ENCODE measurements at places on chromosomes 4 and X.

DNA sequence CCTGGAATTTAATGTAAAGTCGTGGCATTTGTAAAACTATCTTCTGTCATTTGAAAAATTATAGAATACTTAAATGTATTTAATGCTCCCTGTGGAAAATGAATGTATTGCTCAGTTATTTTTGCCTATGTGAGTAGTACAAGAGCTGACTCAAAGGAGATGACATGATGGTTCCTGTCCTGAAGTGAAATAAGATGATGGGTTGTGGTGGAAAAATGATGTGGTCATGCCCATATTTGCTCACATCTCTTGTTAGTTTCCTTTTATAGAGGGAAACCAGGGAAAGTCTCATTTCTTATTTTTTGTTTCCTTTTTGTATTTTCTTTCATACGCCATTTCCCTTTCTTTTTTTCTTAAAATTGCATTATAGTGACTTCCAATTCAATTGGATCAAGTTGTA, 23.7 kb downstream of the PLS3 start:
- no peak for DNase-seq

- no peak for DNase-seq
These were observed 114.3 kb upstream of the TEX13C start for GRCh38 chrX:125205133-125205917.

GRCh38 chrX:3757510-3758025, 44.1 kb upstream of the PRKX start:
- DNase-seq: no peak

DNA sequence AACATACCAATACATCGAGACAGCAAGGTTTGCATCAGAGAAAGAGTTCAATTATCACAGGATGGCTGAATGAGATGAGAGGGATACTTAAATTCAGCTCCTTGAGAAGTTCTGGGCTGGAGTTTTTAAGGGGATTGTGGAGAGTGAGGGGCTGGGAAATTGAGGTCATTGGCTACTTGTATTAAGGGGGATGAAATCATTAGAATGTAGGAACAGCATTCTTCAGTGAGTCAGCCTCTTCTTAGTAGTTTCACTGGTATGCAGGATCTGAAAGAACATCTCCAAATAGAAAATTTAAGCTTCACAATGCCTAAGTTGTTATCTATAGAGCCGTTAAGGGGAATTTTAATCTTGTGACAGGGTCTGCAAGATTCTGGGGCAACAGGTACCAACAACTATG, 211.6 kb upstream of the TAPT1 start:
- DNase-seq: no peak

- no peak for DNase-seq
These were observed 59.4 kb downstream of the CLNK start for GRCh38 chr4:10625131-10625530.

DNA sequence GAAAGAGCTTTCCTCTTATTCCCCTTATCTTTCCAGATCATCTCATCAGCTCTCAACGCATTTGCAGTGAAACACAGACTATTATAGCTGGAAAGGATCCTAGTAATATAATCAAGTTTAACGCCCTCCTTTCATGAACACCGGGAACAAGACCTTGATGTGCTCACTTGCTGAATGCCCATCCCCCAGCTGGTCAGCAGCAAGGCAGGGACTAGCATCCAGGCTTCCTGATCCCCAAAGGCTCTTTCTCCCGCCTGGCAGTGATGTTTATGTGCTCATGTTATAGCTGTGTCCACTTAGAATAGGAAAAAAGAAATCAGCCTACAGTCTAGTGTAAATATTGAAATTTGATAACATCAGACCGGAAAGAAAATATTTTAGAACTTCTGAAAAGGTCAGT, 24.6 kb downstream of the GPC4 start:
- no peak for DNase-seq

DNA sequence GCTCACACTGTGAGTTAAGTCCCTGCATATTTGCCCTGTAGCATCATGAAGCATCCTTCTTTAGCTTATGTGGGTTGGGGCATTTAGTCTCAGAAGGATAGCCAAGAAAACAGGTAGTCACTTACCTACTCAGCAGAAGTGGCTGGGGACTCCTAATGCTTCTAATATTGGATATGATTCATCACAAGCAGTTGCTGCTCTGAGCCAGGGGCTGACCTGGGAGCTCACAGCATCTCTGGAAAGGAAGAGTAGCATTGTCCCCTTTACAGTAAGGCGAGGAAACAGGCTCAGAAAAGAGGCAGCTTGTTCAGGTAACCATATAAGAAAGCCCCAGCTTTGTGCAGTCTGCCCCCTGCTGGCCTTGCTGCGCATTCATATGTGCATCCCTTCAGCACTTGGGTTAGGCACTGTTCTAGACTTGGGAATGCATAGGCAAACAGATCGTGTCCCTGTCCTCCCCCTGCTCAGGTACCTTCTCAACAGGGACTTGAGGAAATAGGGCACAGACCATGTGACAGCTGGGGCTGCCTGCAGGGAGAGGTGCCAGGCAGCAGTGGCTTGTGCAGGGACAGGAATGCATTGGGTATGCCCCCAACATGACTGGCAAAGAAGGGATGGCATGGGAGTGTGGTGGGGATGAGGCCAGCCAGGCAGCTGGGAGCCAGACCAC, 35.7 kb upstream of the TBC1D14 start:
- peak; percentile 78 for DNase-seq

DNA sequence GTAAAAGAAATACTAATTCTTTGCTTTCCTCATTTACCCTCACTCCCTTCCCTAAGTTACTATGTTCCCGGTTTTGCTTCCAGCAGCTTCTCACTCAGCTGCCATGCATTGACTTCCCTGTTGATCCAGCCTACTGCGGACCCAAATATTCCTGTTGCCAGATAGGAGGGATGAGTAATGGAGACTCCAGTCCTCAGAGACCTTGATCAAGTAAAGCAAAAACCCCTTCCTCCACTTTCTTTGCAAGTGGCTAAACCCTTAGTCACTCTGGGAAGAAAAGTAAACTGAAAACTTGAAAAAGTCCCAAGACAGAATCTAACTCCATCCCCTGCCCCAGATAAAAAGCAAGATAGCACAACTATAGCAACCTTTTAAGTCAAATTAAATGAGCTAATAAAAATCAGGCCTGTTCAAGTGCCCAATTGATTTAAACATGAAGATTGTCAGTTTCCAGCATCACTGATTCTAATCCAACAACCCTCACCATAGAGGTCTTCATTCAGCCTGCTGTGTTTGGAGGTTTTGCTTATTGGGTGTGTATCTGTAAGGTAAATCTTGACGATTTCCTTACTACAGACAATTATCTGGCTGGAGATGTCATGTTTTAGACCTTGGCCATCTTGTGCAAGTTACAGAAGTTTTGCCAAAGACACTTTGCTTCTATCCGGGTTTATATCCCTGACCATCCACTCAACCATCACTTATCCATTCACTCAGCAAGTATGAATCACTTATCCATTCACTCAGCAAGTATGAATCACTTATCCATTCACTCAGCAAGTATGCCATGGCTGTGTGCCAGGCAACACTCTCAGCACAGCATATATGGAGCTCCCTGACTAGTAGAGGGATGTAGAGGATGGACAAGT, 17.6 kb downstream of the FGFBP1 start:
- DNase-seq: no peak

GRCh38 chr4:98226396-98226795, 34.8 kb upstream of the RAP1GDS1 start:
- DNase-seq: no peak

- DNase-seq: no peak
These were observed 1.7 kb downstream of the FAM120C start for GRCh38 chrX:54181202-54181953.

DNA sequence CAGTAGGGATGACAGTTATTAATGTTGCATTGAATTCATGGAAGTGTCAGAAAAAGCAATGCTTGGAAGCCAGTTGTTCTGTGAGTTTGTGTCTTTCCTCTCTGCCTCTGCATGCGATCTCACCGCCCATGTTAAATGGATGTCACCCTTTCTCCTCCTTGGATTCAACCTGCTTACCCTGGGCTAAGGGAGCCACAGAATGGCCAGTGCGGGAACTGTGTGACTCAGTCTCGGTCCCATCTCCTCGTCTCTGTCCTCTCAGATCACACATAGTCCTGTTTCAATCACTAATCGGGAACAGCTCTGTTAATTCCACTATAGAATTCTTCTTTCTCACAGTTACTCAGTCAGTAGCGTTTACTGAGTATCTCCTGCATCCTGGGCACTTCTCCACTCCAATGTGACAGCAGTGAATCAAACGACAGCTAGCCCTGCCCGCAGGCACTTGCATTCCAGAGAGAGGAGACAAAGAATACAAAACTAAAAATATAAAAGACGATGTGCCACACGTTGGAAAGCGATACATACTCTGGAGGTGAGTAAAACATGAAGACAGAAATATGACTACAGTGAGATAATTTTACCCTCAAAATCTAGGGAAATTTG, 53.6 kb upstream of the TLR3 start:
- no peak for DNase-seq

DNA sequence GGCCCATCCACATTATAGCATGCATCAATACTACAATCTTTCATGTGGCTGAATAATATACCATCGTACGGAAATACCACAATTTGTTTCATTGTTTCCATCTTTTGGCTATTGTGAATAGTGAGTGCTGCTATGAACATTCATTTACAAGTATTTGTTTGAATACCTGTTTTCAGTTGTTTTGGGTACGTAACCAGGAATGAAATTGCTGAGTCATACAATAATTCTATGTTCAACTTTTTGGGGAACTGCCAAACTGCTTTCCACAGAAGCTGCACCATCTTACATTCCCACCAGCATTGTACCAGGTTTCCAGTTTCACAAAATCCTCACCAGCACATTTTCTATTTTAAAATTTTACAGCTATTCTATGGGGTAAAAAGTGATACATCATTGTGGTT, 28.5 kb upstream of the MANBA start:
- no peak for DNase-seq

- DNase-seq: no peak
These were observed 56.9 kb upstream of the SPRY1 start for GRCh38 chr4:123339507-123340380.

DNA sequence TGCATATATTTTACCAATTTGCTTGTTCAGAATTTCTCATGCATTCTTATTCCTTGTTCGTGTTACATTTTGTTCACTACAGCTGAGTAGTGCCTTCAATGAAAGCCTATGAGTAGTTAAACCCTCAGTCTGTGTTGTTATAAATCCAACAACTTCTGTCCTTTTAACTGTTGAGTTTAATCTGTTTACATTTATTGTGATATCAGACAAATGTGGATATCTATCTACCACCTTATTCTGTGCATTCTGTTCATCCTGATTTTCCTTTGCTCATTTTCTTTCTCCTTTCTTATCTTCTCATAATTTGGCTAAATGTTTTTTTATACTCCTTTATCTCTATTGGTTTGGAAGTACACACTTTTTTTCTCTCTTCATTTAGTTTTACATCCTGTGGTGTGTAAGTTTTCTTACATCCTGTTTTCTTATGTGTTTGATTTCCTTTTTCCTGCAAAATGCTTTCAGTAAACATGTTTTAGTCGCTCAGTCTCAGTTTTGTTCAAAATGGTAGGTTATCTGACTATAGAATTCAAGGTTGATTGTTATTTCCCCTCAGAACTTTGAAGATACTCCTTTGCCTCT, 54.2 kb downstream of the CASP6 start:
- DNase-seq: peak; percentile 18

- no peak for DNase-seq
These were observed 49.4 kb upstream of the RAB40AL start for GRCh38 chrX:102887687-102888086.

GRCh38 chr4:3387154-3387942, 54.4 kb upstream of the HGFAC start:
- DNase-seq: no peak

DNA sequence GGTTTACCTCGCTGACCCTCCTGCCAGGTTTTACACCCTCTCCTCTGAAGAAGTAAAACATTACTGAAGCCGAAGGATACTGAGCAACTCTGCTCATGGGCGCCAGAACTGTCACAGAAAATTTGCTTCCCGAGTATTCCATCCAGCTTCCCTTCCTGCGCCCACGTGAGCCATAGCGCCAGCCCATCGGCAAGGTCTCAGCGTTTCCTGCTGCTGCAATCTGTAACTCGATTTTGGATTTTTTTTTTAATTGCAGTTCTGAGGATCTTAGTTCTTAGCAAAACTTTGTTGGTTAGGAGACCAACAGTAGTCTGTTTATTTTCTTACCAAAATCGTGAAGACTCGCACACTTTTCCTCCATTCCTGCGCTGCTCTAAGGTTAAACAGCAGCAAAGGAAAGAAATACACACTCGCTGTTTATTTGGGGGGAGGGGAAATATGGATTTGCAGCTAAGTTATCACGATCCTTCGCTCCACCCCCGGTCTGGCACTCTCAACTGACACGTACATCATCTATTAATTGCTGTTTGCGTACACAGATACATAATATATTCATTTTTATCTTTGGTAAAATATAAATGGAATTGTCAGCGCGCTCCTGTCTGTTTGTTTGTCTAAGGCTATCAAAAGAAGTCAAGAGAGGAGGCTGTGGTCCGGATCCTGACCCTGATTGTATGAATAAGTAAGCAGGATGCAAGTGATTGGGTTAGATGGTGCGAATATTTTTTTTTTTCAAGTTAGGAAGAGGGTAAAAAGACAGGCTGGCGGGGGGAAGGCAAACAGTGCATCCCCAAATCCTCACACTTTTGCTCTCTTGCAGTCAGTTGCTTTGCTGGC, at the start of gene TLL1:
Gene TLL1 (plus strand): TSS at position 777 of the 837 bp plus-strand sequence. CDS start 668 bp downstream, outside the sequence.
- DNase-seq: no peak

DNA sequence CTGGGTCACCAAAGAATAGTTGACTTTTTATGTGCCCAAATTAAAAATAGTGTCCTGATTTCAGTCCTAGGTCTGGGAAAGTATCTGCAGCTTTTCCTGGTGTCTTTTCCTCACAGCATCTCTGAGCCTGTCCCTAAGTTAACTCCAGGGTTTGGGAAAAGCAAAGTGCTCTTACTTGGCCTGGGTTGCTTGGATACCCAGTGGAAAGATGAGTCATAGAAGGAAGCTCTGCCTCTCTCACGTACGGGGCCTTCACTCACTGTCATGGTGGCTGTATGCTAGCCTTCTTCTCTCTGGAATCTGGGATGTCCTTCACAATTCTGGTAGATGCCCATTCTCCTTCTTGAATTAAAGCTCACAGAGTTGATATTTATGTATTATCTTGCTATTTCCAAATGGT, 607.3 kb downstream of the ANKRD50 start:
- no peak for DNase-seq

GRCh38 chrX:77415882-77416281, 31.3 kb upstream of the FGF16 start:
- DNase-seq: no peak

GRCh38 chrX:23493941-23494374, 159.3 kb downstream of the PTCHD1 start:
- no peak for DNase-seq

GRCh38 chr4:26719954-26720552, 136.2 kb downstream of the TBC1D19 start:
- no peak for DNase-seq

Data from CD4-positive, alpha-beta T cell treated with Interleukin-1 beta for 1 hour (primary cell).